CD4-positive, alpha-beta T cell treated with Interleukin-12 subunit alpha and Interleukin-12 subunit beta, for 1 hour (primary cell): ENCODE measurements at places on chromosomes 16 and 17.

- no peak for DNase-seq
Observed at GRCh38 chr16:84765616-84766580, 53.9 kb upstream of the CRISPLD2 start.

- no peak for DNase-seq
Observed at GRCh38 chr16:47847220-47847970, 308.4 kb downstream of the ABCC12 start.

- DNase-seq, result no peak
Observed at GRCh38 chr17:74390680-74391653, 23.7 kb downstream of the GPR142 start.

GRCh38 chr16:17083628-17084027 is 387.1 kb downstream of the XYLT1 start:
- DNase-seq, result no peak

- no peak for DNase-seq
Observed at GRCh38 chr17:11097121-11097520, 143.9 kb upstream of the SHISA6 start.

GRCh38 chr16:24670623-24671454 is 58.6 kb upstream of the TNRC6A start:
- no peak for DNase-seq

DNA sequence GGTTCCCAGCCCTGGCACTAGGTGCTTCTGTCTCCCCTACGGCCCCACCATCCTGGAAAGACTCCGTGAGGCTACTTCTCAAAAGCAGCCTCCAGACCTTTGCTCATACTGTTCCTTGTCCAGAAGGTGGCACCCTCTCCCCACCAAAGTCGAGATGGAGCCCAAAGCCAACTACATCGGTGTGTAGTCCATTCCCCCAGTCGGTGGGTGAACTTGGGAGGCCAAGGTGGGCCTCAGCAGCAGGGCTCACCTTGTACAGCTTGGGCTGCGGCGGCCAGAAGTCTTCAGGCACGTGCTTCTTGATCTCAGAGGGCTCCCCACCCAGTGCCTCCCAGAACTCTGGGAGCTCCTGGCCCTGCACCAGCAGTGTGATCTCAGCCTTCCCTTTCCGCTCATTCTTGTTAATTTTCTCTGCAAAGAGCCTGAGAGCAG is 10.2 kb downstream of the FLII start:
- peak; percentile 76 for DNase-seq

DNA sequence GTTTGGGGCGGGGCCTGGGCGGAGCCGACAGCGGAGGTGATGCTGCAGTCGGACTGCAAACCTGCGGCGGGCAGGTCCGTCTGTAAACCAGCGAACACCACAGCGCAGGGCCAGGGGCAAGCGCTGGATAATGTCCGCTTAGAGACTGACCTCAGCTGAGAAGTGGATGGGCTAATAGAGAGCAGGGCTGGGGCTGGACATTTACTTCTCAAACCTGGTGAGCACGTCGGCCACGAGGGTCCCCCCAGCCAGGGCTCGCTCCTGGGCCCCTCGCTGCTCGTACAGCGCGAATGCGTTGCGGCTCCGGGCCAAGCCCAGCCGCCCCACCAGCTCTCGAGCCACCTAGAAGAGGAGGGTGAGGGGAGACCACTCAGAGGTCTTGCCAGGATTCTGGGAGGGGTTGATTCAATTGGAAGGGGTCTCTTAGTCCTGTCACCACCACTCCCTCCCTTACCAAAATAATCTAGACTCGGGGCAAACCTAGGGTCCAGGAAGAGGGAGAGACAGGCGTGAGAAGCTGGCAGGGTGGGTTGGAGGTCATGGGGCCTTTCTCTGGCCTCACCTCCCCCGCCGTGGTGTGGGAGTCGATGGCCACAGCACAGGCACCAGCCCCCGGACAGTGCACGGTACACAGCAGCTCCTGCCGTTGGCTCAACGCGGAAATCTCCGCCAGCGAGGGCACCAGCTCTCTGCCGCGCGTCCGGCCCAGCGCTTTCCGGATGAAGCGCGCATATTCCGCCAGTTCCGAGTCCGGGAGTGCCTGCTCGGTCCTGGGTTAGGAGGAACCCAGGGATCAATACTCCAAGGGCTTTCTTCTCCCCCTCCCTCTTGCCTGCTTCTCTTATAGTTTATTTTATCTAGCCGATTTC is 5.8 kb downstream of the PLEKHH3 start:
- DNase-seq, result no peak

- no peak for DNase-seq
Observed at GRCh38 chr17:61728297-61728836, 135.0 kb downstream of the BRIP1 start.

GRCh38 chr16:22318690-22319358 is 21.6 kb downstream of the POLR3E start:
- DNase-seq, result peak; percentile 65

- no peak for DNase-seq
Observed at GRCh38 chr16:50296807-50297206, 30.5 kb downstream of the ADCY7 start.

DNA sequence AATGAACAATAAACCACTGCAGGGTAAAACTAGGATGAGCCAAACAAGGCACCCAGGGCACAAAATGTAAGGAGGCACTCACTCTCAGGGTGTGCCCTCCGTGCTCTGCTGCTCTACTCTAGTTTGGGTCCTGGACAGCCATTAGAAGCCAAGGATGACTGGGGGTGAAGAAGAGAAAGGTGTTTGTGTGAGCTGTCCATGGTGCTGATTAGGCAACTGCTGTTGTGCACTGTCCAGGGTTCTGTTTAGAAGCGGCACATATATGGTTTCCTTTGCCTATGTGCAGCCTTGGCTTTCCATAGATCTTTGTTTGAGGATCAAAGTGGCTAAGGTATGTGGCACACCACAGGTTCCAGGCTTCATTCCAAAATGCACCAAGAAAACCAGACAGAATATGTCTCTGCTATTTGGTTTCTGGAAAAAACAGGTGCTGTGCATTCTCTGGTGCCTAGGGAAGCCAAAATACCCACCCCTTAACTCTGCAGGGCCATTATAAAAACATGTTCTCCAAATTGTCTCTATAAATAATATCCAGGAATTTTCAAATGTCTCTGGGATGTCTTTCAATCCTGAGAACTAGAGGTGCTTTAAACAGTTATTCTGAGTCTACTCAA is 123.5 kb downstream of the CBLN1 start:
- DNase-seq, result no peak

GRCh38 chr17:27974531-27975145 is 67.8 kb upstream of the NLK start:
- DNase-seq, result no peak

DNA sequence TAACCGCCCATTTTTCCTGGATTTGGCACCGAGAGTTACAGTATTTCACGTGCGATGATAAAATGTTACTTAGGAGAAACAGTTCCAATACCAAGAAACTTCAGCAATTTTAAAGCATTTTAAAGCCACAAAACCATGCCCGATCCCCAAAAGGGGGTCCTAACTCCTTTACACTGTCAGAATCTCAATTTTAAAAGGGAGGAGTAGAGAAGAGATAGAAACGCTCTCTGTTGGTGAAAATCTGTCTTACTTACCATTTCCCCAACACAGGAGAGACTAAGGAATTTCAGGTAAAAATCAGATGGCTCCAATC is 526 bp upstream of the RNASEK start:
- no peak for DNase-seq

DNA sequence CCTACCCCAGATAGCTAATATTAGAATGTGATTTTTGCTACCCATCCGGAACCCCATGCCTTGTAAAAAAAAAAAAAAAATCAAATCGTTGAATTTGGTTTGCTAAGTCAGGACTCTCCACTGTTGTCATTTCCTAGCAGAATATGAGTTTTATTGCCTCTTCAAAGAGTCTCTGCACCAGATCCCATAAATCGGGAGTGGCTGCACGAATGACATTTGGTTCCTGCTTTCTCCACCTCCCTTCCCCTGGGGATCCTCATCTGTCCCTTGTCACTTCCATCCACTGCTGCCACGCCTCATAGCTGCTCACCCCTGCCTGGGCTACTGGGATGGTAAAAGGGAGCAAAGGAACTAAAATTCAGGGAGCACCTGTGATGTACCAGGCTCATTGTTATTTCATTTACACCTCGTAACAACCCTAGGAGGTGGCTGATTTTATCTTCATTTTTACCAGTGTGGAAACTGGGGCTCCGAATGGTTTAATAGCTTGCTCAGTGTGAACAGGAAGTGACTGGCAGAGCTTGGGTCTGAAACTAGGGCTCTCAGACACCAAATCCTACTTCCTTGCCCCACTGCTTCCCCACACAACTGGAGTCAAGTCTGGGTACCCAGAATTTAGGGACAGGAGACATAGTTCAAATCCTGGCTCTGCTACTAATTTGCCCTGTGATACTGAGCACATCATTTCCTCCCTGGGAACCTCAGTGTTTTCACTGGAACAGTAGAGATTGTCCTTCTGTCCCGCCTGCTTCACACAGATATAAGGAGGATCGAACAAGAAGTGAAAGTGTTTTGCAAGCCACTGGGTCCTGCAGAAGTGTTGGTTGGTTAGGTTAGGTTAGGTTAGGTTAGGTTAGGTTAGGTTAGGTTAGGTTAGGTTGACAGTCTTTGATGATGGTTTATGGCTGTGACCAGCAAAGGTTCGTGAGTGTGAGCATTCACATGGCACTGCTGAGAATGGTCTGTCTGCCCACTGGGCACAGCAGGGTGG is 585 bp upstream of the KRT36 start:
- DNase-seq, result no peak

GRCh38 chr17:48597778-48598631 is 4.4 kb upstream of the HOXB5 start:
- DNase-seq, result peak; percentile 45

- no peak for DNase-seq
Observed at GRCh38 chr17:15346066-15346595, 4.7 kb upstream of the TEKT3 start.

DNA sequence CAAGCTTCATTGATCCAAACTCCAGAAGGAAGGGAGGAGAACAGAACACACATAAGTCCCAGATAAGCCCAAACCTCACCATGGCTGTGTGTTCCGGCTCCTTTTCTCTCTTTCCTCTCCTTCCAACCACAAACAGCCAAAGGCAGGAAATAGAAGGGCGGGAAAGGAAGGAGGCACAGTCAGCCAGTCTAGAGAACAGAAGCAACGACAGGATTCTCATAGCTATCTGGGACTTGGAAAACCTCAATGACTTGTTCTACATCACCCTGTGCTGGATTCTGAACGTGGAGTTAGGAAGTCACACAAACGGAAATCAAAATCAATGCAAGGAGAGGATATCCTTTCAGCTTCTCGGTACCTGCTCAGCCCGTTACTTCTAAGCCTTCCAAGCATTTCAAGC is 9.0 kb downstream of the CRK start:
- no peak for DNase-seq

- no peak for DNase-seq
Observed at GRCh38 chr16:85923153-85924021, 24.4 kb downstream of the IRF8 start.

DNA sequence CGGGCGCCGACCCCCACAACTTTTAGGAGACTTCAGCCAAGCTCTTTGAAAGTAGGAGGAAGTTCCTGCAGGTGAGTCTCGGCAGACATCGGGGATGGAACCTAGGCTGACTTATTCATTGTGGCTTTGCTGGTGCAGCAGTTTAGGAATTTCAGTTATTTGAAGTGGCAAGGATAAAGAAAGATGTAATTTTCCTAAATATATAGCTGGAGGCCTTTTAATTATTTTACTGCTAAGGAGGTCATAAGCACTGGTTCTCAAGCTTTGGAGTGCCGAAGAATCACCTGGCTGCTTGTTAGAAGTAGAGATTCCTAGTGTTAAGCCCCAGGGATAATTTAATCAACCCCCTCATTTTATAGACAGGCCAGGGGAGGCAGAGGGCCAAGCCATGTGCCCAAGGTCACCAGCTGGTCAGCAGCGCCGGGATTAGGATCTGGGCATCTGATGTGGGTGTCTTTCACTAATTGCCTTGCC is 28.9 kb upstream of the BCAR1 start:
- no peak for DNase-seq

DNA sequence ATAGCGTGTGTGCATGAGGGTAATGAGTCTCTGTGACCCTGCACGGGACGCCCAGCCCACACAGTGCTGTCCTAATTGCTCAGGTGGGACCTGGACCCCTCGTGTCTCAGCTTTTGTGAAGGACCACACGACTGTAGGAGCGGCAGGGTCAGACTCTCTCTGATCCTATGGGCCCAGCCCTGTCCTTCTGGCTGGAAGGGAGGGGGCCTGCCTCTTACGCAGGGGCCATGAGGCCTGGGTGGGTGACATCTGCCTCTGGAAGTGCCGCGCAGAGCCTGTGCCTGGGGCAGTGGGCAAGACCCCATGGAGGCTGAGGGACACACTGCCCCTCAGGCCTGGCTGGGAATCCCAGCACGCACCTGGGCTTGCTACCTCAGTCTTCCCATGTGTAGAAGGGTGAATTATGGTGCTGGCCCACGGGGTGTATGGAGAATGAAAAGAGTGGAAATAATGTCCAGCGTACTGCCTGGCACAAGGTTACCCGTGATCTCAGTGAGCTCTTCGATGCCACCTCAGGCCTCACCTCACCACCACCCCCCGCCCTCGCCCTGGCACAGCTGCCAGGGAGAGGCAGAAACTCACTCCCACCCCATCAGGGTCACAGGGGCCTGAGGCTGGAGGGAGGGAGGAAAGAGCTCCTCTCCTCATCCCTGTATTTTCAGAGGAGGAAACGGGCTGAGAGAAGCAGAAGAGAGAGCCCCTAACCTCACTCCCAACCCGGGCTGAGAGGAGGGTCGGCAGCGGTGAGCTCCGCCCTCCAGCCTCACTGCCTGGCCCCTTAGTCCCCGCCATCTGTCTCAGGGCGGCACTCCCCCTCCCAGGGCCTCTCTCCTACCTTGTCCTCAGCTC is 27.1 kb upstream of the DBNDD1 start:
- no peak for DNase-seq

DNA sequence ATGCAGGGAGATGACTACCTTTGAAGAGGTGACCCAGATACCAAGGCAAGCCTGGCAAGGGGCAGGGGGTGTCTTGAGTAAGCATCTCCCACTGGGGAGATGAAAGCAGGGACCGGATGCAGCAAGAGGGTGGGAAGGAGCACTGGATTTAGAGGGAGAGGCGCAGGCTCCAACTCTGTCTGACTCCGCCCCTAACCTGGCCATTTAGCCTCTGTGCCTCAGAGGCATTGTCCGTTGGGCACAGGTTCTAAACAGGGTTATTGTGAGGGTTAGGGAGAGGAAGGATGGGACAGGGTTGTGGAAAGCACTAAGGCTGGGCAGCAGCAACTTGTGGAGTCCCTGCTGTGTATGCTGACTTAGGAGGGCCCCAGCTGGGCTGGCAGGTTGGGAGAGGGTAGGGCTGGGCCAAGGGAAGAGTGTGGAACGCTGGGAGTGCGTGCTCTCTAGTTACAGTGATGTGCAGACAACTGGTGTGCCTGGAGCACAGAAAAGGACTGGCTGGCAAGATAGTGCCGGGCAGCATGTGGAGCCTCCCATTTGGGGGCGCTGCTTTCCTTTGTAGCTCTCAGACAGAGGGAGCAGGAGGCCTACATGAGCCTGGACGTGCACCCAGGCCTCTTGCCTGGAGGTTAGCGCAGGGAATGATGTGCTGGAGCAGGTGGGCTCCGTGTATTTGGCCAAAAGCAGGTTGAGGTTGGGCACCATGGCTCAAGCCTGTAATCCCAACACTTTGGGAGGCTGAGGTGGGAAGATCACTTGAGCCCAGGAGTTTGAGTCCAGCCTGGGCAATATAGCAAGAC is 26.2 kb downstream of the TBX2 start:
- DNase-seq, result no peak
